ENCODE measurements at places on chromosomes 6 and 20.

- no peak for DNase-seq
Observed at GRCh38 chr6:41651962-41652657, 13.8 kb downstream of the MDFI start.

DNA sequence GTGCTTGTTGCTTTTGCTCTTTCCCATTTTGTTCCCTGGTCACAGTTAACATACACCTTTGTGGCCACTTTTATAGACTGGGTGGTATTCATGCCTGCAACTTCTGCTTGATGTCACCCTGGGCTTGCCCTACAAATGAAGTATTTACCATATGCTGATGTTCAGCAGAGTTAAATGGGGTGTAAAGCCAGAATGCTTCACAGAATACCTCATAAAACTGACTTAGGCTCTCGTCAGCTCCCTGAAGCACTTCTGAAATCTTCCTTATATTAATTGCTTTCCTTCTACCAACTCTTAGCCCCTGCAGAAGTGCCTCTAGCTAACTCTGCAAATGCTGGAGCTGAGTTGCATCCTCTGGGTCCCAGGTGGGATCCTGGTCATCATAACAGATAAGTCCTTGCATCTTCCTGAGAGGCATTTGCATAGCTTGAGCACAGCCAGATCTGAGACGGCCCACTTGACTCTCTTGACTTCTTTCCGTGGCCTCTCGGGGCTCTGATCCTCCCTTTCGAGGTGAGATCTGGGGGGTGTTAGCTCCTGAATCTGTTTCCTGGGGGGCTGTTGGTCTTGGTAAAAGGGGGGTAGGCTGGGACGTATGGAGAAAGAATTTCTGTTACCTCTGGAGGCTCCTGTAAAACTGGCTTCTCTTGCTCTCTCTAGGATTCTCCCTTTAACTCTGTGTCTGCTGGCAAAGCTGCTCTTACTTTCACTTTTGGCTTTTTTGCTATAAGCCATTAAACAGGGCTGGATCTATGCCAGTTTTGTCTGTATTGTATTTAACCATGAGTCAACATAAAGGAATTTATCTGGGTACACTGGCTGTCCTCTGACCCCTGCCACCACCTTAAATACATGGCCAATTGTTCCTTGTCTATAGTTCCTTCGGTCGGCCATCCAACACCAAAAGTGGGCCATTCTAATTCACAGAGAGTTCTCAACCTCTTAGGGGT is 223.0 kb upstream of the SYNCRIP start:
- DNase-seq = peak; percentile 77

- peak; percentile 28 for DNase-seq
Observed at GRCh38 chr20:18613553-18613952, 25.7 kb downstream of the DTD1 start.

DNA sequence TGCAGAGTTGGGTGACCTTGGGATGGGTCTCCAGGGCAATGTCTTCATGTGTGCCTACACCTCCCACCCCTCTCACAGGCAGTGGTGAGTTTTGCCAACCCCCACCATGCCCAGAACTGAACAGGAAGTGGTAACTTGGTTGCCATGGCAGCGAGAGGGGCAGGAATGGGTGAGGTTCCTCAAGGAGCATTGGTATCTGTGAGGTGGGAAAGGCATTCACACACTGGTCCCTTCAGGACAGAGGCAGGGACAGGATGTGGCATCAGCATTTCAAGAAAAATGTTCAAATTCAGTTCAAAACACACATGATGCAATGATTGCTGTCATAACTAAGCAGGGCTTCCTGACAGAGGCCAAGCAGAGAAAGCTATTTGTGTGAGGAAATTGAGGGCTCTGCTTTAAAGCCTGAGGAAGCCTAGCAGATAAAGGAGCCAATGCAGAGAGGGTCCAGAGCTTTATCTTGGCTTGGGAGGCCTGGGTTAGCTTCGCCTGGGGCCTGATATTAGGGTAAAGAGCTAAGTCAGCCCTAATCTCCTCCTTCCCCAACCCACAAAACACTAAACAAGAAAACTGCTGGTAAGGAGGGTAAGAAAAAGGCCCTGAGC is 551 bp downstream of the TREML2 start:
- DNase-seq = no peak

DNA sequence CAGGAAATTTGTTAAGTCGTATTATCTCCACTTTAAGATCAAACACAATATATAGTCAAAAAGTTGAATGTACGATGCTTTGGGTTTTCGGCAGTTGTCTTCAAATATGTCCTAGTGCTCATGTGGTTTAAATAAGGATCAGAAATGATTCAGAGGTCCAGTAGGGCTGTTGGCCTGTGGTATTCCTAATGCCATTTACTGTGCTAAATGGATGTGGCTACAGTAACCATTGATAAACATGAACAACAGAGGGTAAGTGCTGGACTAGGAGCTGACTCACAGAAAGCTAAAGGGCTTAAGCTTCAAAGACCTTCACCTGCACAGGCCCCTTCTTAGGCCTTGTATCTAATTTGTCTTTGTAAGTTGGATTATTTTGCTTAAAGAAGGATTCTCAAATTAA is 80.5 kb upstream of the TPD52L1 start:
- peak; percentile 30 for DNase-seq

- no peak for DNase-seq
Observed at GRCh38 chr6:3510617-3511016, 53.8 kb upstream of the SLC22A23 start.

- DNase-seq = peak; percentile 77
Observed at GRCh38 chr6:121652726-121653623, 217.5 kb downstream of the GJA1 start.

DNA sequence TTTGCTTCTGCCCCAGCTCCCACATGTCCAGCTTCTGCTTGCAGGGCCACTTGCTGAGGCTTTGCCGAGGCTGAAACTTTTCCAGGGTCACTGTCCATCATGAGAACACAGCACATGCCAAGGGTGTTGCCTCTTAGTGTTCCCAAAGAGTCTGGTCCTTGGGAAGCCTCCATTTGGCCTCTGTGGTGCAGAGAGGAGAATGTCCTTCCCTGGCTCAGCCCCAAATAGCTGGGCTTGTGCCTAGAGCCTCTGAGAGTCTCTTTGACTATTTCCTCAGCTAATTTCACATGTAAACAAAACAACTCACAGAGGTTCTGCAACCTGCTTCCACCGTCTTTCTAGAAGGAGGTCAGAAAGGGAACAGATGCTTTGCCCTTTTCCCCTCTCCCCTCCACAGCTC is 40.4 kb upstream of the RAB23 start:
- no peak for DNase-seq

GRCh38 chr6:170143401-170144150 is 147.3 kb downstream of the DLL1 start:
- DNase-seq = no peak

- no peak for DNase-seq
Observed at GRCh38 chr6:22558288-22558882, 11.0 kb upstream of the HDGFL1 start.

- DNase-seq = no peak
Observed at GRCh38 chr6:130783416-130784107, 43.6 kb upstream of the SMLR1 start.

DNA sequence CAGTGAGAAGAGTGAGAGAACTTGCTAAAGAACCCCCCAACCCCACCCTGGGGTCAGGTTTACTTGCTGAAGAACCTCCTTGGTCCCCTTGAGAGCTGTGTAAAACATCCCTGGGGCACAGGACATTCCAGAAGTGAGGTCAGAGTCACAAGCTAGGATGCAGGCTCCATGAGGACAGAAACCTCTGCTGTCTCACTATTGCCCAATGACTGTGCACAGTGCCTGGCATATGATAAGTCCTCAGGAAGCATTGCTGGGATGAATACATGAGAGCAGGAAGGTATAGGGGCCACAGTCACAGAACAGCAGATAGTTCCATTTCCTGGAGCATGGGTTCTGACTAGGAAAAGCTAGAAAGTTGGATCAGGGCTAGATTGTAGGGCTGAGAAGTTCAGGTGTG is 18.4 kb downstream of the NT5E start:
- no peak for DNase-seq

DNA sequence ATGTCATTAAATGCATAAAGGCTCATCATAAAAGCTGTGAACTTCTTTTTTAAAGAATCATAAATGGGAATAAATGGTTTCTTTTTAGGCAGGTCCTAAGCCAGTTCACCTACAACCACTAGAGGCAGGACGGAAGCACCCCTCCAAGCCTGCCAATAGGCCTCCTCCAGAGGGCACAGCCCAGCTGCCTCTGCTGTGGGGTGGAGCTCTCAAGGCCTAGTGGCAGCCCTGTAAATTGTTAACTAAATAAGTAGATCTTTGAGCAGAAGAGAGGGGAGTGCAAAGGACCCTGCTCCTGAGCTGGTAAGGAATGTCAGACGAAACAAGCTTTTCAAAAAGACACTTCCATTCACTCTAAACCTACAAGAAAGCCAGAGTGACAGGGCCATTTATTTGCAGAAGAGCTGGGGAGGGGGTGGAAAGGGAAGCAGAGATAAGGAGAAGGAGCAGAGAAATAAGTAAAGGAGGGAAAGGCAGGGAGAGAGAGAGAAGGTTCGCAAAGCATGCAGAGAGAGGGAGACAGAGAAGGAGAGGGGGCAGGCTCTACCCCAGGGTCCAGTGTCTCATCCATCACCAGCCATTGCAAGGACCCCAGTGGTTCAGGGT is 18.0 kb upstream of the MAFB start:
- DNase-seq = no peak

DNA sequence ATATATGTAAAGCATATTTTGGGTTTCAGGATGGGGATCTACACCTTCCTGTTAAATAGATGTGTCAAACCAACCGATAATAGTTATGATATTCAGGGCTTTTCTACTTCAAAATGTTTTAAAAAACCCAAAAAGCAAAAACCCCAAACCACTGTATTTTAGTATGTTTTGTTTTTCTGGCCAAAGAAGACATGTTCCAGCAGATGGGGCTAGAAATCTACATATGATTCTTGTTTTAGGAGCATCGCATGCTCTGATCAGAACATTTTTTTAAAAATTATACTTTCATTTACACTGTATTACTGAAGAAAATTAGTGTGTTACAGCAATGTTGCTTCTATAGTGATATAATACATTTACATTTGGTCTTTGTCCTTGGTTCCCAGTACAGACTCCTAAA is 11.0 kb downstream of the RMND1 start:
- DNase-seq = peak; percentile 52

DNA sequence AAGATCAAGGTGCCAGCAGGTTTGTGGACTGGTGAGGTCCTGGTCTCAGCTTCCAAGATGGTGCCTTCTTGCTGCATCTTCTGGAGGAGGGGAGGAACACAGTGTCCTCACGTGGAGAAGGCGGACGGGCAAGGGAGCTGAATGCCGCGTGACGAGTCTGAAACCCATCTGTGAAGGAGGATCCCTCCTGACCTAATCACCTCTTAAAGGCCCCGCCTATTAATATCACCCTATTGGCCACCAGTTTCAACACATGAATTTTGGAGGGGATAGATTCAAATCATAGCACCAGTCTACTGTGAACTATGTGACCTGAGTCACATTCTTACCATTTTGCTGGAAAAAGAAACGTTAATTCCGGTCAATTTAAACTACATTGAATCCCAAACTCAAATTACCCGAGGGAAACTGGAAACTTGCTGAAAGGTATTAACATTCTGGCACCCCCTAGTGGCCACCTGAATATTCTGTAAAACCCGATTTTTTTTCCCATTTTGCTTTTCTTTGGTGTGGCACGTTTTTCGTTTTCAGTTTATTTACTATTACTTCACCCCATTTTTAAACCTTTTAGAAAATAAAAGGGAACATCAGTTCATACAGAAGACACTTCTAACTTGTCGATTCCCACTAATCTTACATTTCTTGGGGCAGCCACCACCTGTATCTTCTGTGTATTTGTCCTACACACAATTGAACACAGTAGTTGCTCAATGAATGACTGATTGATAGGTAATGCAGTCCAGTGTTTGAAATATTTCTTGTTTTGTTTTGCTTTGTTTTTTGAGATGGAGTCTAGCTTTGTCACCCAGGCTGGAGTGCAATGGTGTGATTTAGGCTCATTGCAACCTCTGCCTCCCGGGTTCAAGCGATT is 17.9 kb upstream of the CCDC170 start:
- DNase-seq = peak; percentile 58

DNA sequence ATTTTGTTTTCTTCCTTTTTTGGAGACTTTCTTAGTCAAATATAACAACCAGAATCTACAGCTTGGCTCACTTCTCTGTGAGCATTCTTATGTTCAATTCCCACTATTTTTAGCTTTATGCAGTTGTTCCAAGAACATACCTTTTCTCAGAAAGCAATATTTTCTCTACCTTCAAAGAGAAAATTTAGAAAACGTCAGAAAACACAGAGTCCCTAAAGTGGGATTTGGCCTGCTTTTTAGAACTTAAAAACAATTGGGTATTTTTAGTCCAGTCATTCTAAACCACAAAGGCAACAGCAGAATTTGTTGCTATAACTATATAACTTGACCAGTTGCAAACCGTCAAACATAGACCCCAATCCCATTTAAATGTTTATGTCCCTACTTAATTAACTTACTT is 133.1 kb downstream of the MOXD1 start:
- no peak for DNase-seq

GRCh38 chr20:63186084-63186483 is 29.8 kb downstream of the YTHDF1 start:
- DNase-seq = no peak

DNA sequence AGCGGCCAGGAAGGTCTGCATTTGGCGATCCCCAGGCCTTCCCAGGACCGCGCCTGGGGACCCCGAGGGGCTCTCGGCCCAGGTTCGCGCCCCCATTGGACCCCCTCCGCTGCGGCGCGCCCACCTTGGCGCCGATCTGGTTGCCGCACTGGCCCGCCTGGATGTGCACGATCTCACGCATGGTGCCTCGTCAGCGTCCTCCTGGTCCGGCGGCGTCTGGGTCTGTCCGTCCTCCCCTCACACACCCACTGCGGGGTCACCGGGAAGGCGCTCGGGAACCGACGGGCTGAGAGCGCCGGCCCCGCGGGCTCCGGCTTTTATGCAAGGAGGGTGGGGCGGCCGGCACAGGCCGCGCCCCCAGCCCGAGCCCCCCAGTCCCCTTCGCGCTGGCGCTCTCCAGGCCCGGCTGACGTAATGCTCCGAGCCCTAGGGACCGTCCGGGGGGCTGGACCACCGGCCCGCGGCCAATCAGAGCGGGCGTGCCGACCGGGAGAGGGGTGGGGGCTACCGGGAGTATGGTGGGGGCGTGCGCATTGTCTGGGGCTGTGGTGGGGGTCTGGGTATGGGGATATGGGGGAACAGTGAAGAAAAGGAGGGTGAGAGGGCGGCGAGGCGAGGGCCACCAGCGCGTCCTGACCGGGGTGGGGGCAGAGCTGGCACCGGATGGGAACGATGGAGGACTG is at the start of gene TUBB2B:
Gene TUBB2B (minus strand): TSS at position 291 of the 683 bp plus-strand sequence. CDS start 110 bp downstream, at position 181.
- DNase-seq = peak; percentile 59

- DNase-seq = peak; percentile 96
Observed at GRCh38 chr6:3977875-3978711, 100.8 kb downstream of the FAM217A start.

All from astrocyte of the spinal cord (primary cell).